Psoas muscle (tissue), 8 donors: ENCODE measurements at places on chromosomes 2 and 18. TPM values are rescaled to one million over a fixed set of nuclear protein-coding genes. Genes with fewer than 3 reads are reported as not detected.

GRCh38 chr18:59393381-59393780 lies 34.3 kb upstream of the LMAN1 start:
- no peak for DNase-seq

DNA sequence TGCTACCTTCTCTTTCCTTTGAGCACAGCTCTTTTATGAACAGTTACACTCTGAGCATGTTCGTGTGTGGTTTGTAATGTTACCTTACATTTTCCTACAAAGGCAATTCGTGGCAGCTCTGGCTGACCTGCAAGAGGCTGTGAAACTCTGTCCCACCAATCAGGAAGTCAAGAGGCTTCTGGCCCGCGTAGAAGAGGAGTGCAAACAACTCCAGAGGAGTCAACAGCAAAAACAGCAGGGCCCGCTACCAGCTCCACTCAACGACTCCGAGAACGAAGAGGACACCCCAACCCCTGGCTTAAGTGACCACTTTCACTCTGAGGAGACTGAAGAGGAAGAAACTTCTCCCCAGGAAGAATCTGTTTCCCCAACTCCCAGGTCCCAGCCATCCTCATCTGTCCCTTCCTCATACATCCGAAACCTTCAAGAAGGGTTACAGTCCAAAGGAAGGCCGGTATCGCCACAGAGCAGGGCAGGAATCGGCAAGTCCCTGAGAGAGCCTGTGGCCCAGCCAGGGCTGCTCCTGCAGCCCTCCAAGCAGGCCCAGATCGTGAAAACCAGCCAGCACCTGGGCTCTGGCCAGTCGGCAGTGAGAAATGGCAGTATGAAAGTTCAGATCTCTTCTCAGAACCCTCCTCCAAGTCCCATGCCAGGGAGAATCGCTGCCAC lies 56.9 kb downstream of the WDSUB1 start:
- DNase-seq, result no peak

GRCh38 chr2:101893681-101894381 lies 97.9 kb upstream of the IL1R2 start:
- no peak for DNase-seq

- DNase-seq, result no peak
Observed at GRCh38 chr2:235640926-235641723, 147.3 kb downstream of the AGAP1 start.

- DNase-seq, result peak; percentile 81
Observed at GRCh38 chr2:111897924-111898702, at the start of gene MERTK. Gene MERTK (plus strand): TSS chr2:111898607. CDS start chr2:111898736, 129 bp downstream.

DNA sequence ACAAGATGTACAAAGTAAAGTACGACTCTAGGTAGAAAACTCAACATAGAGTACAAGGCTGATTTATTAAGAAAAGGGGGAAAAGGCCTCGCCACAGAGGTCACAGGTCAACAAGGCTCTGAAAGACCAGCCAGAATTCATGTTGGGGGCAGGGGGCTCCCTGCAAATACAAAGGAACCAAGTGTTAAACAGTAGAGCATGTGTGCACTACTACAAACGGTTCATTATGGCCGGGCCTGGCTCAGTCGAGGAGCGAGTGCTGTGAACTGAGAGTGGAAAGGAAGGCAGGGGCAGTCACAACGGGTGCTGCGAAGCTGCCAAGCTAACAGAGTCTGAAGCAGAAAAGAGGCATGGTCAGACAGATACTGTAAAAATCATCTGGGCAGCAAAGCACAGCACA lies 77.1 kb downstream of the MBOAT2 start:
- no peak for DNase-seq

DNA sequence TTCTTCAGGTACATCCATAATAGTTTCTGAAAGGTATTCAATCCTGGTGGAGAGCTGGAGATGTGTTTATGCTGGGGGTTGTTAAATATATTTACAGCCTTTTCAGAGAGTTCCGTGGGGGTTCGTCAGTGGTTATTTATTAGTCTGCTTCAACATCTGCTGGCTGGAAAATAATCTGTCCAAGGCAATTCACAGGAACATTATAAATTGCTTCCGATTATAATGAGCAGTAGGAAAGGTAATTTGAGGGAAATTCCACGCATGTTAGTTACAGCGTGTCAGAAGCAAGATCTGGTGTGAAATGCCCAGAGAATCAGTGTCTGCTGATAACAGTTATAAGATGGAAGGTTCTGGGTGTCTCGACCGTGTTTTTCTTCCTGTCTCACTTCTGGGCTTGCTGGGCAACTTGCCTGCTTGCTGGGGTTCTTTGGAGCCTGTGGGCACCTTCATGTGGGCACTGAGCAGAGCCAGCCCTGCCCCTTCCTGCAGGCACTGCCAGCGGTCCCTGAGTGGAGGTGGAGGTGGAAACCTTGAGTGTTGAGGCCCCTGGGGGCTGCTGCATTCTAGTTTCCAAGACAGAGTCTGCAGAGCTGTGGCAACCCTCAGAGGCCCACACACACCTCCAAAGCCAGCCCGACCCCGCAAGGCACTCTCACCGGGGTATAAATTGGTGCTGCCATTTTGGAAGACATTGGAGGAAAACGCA lies 185.7 kb downstream of the FAM210A start:
- no peak for DNase-seq

The CYP27A1 gene
- polyA plus RNA-seq, result 9.3 TPM

The MC4R gene
- polyA plus RNA-seq, result not detected

GRCh38 chr2:107627164-107627563 lies 199.5 kb upstream of the RGPD4 start:
- DNase-seq, result no peak

DNA sequence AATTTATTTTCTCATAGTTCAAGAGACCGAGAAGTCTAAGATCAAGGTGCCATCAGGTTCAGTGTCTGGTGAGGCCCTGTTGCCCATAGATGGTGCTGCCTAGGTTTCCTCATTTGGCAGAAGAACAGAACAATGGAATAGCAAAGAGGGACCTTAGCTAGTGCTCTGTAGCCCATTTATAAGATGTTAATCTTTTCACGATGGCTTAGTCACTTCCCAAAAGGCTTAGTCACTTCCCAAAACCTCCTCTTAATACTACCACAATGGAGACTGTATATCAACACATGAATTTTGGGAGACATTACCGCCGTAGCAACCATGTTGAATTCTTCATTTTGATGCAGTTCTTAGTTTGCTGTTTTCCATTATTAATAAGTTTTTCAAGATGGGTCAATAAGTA lies 246.3 kb upstream of the NRP2 start:
- DNase-seq, result no peak
